ENCODE measurements at places on chromosomes 12 and 14.

- DNase-seq, result peak; percentile 28
These were observed 299.0 kb downstream of the CCDC91 start for GRCh38 chr12:28489246-28489645.

DNA sequence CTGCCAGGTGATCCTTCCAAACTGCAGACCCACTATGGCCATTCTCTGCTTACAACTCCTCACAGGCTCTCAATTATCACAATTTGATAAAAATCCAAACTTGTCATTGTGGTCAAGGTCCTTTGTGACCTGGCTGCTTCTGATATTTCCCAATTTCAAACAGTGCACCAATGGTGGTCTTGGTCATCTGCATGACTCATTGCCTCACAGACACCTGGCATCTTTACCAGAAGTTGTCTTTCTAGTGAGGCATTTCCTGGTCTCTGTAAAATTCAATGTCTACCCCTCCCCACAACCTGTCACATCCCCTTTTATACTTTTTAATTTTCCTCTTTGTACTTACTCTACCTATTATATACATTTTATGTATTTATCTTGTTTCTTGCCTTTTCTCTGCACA is 17.8 kb upstream of the PAPOLA start:
- DNase-seq, result peak; percentile 17

DNA sequence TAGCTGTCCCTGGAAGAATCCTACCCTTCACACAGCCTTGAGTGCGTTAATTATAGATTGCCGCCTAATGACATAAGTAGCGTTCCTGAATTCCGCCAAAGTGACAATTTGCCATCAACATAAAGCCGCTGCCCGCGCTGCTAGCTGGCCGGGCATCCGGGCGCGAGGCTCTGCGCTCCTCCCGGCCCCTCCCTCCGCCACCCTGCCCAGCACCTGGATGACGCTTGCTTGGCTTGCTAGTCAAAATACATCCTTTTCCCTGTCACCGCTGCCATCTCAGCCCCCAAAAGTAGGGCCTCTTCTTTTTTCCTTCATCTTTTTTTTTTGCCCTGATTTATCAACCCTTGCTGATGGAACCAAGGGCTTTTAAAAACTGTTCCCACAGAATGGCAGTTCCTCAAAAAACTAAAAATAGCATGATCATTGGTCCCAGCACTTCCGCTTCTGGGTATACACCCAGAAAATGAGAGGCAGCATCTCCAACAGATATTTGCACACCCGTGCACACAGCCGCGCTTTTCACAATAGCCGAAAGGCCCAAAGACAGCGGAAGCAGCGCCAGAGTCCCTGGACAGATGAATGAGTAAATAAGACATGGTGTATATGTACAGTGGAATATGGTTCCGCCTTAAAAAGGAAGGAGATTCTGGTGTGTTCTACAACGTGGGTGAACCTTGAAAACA is 235.2 kb downstream of the BCL11B start:
- DNase-seq, result no peak

- DNase-seq, result no peak
These were observed 270.0 kb downstream of the DACT1 start for GRCh38 chr14:58907803-58908202.

DNA sequence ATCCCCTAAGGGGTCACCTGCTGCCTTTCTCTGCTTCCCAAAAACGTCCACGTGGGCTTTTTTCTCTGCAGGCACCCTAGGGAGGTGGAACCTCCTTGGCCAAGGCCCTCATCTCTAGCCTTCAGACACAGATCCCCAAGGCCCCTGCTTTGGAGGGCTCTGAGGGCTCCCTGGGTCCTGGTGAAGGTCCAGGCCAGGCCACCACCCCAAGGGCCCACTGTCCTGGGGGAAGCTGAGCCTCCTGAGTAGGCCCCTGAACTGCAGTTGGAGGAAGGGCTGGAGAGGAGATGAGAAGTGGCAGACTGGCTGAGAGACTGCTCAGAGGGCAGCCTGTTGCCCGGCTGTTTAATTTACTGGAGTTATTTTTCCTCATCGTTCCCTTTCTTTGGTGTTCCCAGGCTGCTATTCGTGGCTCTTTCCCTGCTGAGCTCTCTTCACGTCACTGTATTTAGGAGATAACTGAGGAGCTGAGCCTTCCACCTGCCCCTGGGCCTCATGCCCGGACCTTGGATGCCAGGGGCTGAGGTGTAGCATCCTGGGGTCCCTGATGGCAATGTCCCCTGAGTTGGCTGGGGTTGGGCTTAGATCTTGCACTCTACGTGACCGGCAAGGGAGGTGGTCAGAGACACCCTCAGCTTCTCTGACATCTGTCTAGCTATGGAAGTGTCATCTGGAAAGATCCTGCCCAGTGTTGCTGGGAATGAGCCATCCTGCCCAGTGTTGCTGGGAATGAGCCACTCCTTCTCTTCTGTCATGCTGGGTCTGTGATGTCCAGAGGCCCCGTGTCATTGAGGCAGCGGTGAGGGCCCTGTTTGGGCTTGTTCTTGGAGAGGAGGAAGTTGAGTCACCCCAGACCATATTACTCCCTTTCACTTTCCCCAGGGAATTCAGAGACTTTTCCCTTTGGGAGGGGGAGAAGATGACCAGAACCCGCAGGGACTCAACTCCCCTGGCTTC is 139.8 kb downstream of the TSPAN9 start:
- DNase-seq, result peak; percentile 93

- no peak for DNase-seq
These were observed 260.5 kb downstream of the RAD51B start for GRCh38 chr14:68079941-68080697.

- DNase-seq, result peak; percentile 48
These were observed 49.7 kb downstream of the KICS2 start for GRCh38 chr12:64172143-64172970.

- DNase-seq, result no peak
These were observed 418.3 kb downstream of the MED13L start for GRCh38 chr12:115859231-115859630.

GRCh38 chr14:68770553-68771286 is 22.1 kb downstream of the ZFP36L1 start:
- no peak for DNase-seq

DNA sequence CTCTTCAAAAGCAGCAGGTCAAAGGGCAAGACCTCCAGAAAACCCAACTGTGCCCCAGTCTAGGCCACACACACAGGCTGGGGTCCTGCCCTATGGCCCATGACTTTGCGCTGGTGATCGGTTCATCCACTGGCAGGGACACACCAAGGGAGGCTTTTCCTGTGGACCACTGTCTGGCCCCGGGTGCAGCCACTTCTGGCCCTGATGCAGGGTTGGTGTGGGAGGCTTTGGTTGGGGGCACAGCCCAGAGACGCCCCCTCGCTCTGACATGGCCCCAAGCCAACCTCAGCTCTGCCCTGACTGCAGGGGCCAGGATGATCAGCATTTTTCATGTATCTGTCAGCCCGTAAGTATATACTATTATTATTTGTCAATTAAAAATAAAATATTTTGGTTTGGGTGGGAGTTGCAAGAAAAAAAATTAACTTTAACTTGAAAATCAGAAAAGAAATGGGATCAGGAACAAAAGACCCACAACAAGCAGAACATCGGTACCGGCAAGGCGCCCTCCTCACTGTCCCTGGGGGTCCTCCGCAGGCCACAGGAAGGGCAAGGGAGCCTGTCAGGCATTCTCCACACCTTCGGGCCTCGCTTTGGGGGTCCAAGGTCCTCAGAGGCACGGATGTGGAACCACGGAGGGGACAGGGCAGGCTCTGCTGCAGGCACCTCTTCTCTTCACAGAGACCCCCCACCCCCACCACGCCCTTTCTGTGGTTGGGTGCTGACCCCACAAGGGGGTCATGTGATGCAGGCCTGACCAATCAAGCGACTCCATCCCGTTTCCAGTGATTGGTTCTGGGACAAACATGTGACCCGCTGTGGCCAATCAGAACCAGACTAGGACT is 181.5 kb upstream of the SFSWAP start:
- no peak for DNase-seq

GRCh38 chr12:109804820-109805761 is 28.1 kb downstream of the TRPV4 start:
- DNase-seq, result peak; percentile 63

GRCh38 chr12:22332202-22332601 is 2.3 kb downstream of the ST8SIA1 start:
- DNase-seq, result no peak

DNA sequence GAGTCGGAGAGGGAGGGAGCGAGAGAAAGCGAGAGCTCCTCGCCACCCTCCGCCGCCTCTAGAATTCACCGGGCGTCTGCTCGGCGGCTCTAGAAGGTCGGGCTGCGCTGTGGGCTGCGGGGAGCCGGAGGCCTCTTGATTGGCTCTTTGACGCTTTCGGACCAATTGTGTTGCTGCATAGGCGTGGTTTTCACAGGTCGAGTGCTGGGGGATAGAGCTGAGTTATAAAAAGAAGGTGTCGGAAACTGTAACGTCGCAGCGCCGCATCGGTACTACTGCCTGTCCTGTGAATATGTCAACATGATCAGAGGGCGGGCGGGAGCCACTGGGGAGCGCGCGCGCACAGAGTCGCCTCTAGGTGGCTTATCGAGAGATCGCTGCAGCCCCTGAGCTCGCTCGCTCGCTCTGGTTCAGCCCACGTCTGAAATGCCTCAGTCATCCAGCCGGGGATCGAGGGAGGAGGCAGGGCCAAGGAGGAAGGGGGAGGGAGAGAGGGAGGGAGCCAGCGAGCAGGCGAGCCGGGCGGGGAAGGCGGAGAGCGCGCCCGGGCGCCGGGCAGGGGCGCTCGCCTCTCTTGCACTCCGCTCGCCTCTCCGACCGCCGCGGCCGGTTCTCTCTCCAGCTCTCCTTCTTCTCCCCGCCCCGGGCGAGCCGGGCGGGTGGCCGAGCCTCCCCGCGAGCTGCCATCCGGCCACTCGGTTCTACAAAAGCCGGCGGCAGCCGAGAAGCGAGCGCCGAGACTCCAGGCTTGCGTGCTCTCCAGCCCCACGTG is at the start of gene TBX3:
TSS of gene TBX3 (minus strand) at position 78 of the 772 bp plus-strand sequence. CDS start 975 bp downstream, outside the sequence.
- DNase-seq, result peak; percentile 99

GRCh38 chr14:93592786-93593185 is 162.0 kb downstream of the UNC79 start:
- DNase-seq, result no peak

- DNase-seq, result no peak
These were observed 101.0 kb downstream of the SINHCAF start for GRCh38 chr12:31224768-31225448.

DNA sequence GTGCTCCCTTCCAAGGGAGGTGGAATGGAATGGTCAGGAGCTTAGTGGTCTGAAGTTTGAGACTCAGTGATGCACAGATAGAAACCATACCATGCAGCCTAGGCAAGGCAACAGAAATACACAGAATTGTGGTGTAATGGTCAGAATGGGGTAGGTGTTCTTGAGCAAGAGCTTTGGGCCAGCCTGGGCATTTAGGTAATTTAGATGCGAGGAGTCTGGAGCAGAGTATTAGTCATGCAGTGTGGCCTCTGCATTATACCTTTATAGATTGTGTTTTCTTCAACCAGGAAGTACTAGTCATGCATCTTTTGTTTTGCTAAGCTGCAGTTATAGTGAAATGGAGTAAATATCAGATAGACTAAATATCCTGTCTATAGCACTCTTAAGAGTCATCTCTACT is 118.3 kb downstream of the DAAM1 start:
- DNase-seq, result peak; percentile 76

DNA sequence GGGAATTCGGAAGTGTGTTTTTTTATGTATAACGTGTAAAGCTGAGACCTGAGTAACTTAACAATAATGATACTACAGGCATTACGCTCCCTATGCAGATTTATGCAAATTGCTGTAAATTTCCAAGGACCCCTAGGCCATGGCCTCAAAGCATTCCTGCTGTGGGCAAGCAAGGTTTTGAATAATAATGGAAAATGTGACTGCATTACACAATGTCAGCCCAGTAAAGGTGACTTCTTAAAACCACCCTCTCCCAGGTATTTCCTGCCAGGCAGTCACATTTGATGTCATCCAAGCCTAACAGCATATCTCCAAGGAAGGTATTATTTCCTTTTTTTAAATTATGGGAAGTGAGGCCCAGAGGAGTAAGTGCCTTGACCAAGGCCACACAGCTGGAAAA is 621.0 kb downstream of the BCL11B start:
- DNase-seq, result no peak

DNA sequence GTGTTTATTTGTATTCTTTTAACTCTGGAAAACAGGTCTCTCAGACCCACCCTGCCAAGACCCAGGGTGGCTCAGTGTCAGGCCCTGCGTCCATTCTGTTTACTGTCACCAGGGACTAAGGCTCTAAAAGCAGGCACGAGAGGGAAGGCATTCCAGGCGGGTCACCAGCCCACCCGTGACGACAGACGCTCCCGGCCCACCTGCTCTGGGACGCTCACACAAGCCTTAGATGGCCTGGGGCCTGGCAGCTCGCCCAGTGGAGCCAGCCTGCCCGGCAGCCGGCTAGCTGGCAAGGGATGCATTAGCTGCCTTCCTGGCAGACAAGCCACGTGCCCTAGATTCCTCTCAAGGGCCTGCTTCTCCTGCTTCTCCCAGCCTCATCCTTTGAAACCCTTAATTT is 9.2 kb upstream of the NUAK1 start:
- DNase-seq, result no peak

- no peak for DNase-seq
These were observed 53.0 kb downstream of the LGR5 start for GRCh38 chr12:71492604-71493003.

DNA sequence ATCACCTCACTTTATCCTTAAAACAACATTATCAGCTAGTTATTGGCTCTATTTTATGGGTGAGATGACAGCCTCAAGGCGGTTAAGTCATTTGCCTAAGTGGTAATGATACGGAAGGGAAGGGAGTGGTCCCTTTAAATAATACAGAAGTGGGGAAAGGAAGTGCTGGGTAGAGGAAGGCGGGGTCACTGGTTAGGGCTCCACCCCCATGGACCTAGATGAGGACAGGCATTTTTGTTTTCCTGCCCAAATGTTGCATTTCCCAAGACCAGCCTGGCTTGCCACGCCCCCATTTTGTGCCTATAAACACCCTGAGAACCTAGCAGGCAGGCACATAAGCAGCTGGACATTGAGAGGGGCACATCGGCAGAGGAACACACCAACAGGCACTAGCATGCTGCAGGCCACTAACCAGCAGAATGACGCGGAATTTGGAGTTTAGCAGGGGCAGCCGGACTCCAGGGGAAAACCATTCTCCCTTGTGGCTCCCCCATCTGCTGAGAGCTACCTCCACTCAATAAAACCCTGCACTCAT is 100.9 kb downstream of the EPS8 start:
- no peak for DNase-seq

DNA sequence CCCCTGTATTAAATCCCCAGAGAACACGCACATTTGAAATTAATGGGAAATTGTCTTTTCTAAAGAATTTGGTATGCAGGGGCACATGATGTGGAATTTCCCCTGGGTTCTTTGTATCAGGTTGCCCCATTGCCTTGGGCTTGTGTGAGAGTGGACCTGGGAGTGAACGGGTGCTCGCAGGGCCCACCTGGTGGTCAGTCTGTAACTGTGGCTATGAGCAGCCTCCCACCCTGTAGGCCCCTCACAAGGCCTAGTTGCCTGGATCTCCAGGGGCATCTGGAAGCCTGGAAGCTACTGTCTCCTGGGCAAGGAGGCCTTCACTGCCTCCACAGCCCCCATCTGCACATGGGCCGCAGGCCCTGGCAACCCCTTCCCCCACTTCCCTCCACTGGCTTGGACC is 96.7 kb downstream of the SLC25A47 start:
- DNase-seq, result peak; percentile 28

- DNase-seq, result no peak
These were observed 77.4 kb upstream of the TMPO start for GRCh38 chr12:98437806-98438595.

Measured in ELR (cell line).